ENCODE measurements at places on chromosomes 6 and 20.

DNA sequence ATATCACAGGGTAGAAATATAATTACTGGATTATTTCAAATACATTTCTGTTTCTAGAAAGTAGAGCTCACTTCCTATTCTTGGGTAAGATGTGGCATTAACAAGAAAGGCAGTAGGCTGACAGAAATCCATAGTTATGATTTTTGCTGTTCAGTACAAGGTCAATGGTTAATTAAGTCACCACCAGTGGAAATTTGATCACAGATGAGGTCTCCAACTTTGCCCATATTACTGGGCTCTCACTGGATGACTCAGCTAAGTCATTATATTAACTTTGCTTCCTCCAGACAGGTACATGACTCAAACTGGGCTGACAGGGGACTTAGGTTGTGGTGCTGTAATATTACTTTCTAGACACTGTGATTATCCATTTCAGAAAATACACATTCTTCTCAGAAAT lies 212.4 kb downstream of the GRIK2 start:
- DNase-seq: no peak

DNA sequence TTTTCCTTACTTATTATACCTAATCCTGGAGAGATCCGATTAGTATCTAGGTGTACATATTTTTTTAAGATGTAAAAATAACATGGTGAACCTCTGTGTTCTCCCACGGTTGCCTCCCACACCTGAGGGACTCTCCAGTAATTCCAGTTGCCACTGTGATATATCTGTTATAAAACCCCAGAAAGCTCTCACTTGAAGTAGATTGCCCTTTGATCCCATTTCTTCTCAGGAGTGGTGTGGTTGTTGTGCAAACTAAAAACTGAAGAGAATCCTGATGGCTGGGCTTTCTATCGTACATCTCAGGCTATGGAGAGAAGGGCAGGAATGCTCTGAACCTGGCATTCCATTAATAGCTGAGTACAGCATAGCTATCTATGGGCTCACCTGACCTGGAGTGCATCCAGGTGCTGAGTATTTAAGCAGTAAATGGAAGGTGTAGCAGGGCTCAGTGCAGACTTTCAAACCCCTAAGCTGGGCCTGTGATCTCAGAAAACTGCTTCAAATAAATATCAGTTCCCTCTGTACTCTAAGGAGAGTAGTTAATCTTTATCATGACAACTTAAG lies 41.0 kb downstream of the VGLL2 start:
- DNase-seq: no peak

DNA sequence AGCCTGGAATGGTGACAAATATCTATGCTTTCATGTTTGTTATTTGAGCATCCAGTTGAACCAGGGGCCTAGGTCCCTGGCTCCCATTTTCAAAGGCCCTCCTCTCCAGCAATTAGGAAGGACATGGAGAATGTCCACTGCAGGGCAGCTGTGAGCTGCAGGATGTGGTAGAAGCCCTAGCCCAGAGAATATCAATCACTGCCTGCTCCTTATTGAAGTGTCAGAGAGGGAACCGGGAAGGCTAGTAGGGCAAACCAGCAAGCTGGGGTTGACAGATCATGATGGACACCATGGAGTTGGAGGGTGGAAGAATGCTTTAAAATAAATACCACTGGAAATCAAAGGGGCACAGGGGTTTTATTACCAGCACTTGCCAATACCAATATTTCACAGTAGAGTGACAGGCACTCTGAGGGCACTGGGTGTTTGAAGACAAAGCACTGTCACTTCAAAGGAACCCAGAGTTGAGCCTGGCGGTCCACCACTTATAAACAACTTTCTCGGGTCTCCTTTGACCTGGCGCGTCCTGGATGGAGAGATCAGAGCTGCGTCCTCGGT lies 47.7 kb downstream of the ZNF831 start:
- no peak for DNase-seq

GRCh38 chr6:19322691-19323485 lies 514.3 kb upstream of the ID4 start:
- no peak for DNase-seq

- no peak for DNase-seq
Measured at GRCh38 chr20:31605902-31606803, 1.1 kb downstream of the ID1 start.

GRCh38 chr20:1061484-1062221 lies 56.7 kb upstream of the PSMF1 start:
- DNase-seq: no peak

DNA sequence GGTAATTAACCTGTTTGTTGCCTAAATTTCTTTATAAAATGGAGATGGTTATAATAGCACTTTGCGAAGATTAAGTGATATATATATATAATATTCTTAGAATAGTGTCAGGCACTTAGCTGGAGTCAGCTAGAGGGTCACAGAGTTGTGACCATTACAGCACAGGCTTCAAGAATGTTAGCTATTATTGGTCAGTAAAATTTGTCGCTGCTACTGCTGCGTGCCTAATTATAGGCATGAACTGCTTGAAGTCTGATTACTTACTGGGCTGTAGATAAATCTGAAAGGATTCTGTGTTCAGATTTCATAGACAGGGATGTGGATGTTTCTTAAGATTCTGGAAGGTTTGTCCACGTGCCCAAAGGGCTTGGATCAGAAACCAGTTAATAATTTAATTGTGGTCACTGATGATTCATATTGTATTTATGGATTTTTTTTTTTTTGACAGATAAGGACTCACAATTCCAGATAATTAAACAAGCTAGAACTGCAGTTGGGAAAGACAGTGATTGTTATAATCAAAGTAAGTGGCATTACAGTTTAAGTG lies 4.7 kb downstream of the SNRNP48 start:
- no peak for DNase-seq

DNA sequence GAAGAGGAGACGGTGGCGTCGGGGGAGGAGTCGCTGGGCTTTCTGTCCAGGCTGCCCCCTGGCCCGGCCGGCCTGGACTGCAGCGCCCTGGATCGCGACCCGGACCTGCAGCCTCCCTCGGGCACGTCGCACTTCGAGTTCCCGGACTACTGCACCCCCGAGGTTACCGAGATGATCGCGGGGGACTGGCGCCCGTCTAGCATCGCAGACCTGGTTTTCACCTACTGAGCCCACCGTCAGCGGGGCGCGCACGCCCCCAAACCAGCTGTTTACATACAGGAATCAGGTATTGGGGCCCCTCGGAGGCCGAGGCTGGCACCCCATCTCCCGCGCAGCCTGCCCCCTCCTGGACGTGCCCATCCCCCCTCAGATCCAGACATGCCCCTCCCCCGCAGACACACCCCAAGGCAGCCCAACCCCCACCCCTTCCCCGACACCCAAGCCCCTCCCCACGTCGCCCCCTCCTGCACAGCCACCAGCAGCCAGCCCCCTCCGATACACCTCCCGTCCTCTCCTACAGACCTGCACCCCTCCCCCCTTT lies 1.4 kb downstream of the SOX12 start:
- DNase-seq: no peak

GRCh38 chr6:57254055-57254717 lies 32.1 kb upstream of the RAB23 start:
- no peak for DNase-seq

DNA sequence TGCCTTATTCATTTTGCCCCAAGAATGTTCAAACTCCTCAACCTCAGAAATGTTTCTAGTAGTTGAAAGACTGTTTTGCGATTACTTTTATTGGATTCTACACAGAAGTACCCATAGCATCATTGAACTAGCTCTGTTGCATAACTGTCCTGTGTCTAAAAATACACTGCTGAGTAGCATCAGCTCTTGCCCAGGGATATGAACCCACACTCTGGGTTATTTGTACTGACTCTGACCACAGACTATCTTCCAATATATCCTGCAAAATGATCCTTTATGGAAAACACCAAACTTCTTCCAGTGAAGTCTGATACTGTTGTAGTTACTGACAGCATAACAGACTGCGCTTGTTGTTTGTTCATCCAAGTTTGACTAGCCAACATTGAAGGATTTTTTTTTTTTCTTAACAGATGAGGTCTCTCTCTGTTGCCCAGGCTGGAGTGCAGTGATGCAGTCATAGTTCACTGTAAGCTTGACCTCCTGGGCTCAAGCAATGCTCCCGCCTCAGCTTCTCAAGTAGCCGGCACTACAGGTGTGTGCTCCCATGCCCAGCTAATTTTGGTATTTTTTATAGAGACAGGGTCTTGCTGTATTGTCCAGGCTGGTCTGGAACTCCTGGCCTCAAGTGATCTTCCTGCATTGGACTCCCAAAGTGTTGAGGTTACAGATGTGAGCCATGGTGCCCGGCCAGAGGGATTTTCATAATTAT lies 49.9 kb downstream of the TULP4 start:
- no peak for DNase-seq

Measured in T follicular helper cell (primary cell).